ENCODE measurements at places on chromosomes 12 and 14. TPM values are rescaled to one million over a fixed set of nuclear protein-coding genes. Genes with fewer than 3 reads are reported as not detected.

GRCh38 chr12:89024580-89024979 lies 327.7 kb downstream of the DUSP6 start:
- DNase-seq = no peak

DNA sequence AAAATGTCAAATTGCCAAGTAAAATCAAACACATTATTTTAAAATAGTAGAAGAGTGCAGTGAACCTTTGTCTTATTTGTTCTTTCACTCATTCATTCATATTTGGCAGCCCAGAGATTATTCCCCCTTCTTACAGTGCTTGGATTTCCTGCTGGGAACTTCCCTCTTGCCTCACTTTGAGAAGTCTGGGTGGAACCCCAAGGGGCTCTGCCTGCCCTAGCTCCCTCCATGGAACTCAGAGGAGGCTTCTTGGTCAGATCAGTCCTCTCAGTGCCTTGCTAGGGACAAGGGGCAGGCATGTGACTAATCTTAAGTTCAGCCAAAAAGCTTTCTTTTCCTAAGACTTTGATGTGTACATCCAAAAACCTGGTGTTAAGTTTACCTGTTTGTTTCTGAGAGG lies 84.7 kb upstream of the OVCH1 start:
- DNase-seq = no peak

- DNase-seq = no peak
These were observed 19.7 kb downstream of the TSPAN19 start for GRCh38 chr12:85016413-85016812.

DNA sequence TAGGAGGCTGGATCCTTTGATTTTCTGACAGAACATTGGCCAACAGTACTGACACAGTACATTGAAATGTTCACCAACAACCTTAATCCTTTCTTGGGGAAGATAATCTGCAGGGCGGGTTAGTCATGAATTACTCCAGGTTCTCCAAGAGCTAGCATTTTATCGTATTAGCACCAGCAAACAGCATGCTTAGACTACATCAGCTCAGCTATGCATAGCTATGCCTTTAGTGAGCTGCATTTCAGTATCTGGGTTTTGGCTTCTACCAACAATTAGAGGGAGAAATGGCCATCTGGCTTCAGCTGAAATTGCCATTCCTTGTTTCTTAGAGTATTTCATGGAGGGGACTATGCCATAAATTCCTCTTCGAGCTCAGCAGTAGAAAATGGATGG lies 33.8 kb downstream of the SAMD4A start:
- no peak for DNase-seq

- no peak for DNase-seq
These were observed 49.1 kb downstream of the JAG2 start for GRCh38 chr14:105119408-105120025.

DNA sequence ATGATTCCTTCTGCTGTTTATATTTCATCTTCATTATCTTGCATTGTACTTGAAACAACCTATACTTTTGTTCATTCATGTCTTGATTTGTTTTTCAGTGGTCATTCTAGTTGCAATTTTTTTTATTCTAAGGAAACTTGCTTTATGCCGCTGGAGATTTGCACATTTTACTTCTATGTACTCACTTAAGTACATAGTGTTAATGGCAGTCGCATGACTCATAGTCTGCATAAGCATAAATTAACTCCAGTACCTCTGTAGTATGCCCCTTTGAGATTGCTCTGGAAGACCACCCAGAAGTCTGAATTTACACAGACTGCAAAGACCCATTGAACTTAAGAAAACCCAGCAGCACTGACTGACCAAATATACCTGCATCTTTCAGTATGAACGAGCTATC lies 77.0 kb downstream of the MSRB3 start:
- peak; percentile 29 for DNase-seq

DNA sequence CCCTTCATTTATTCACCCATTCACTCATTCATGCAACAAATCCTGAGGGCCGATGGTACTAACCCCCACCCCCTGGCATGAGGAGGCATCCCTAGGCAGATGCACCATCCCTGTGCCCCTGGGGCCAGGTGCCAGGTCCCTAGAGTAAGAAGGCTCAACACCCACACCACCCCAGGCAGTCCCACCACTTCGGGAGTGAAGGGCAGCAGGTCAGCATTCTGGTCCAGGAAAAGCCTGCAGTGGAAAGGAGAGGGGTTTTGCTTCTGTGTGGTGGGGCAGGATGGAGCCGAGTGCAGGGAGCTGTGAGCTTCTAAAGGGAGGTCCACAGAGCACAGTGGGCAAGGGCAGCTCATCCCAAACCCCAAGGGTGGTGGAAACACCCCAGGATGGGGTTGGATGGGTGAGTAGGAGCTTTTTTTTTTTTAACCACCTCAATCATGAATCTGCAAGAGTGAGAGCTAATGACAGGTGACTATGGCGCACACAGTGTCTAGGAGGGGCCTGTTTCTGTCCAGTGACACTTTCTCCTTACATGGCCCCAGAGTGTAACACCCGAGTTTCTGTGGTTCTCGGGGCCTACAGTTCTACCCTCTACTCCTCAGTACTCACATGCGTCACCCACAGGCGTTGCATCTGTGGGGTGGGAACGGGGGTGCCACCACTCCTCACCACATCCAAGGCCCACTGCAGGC lies 414.3 kb downstream of the TMEM121 start:
- no peak for DNase-seq

GRCh38 chr12:11830307-11830801 lies 180.9 kb downstream of the ETV6 start:
- DNase-seq = no peak

DNA sequence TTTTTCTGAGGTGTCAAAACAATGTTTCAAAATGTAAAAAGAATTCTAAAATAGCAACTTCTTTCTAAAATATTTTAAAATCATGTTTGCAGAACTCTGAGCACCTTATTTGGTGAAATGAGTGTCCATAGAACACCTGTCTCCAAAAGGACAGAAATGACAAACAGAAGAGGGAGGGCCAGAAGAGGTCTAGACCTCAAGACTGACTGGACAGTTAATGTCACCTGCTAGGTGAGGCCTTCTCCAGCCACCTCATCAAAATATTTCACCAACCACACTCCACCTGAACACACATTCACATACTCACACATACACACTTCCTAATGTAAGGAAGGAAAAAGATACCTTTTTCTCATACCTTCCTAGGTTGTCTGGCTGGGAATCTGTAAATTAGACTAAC lies 147.8 kb upstream of the PLEKHA5 start:
- DNase-seq = no peak

The ADAM21 gene
- polyA plus RNA-seq = not detected
